ENCODE measurements at places on chromosomes 3 and 15.

DNA sequence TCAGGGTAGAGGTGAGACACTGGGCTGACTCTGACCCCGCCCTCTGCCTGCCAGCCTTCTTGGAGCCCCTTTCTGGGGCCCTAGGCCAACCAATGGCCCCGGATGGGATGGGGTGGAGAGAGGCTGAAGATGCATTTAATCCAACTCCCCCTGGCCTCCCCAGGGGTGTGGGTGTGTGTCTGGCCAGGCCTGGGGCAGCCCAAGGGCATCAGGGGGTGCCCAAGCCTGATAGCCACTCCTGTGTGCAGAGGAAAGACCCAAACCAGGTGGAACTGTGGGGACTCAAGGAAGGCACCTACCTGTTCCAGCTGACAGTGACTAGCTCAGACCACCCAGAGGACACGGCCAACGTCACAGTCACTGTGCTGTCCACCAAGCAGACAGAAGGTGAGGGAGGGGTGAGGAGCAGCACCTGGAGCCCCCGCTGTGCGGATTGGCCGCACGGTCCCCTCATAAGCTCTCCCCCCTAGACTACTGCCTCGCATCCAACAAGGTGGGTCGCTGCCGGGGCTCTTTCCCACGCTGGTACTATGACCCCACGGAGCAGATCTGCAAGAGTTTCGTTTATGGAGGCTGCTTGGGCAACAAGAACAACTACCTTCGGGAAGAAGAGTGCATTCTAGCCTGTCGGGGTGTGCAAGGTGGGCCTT, 9.5 kb downstream of the SPINT1 start:
- DNase-seq = no peak

DNA sequence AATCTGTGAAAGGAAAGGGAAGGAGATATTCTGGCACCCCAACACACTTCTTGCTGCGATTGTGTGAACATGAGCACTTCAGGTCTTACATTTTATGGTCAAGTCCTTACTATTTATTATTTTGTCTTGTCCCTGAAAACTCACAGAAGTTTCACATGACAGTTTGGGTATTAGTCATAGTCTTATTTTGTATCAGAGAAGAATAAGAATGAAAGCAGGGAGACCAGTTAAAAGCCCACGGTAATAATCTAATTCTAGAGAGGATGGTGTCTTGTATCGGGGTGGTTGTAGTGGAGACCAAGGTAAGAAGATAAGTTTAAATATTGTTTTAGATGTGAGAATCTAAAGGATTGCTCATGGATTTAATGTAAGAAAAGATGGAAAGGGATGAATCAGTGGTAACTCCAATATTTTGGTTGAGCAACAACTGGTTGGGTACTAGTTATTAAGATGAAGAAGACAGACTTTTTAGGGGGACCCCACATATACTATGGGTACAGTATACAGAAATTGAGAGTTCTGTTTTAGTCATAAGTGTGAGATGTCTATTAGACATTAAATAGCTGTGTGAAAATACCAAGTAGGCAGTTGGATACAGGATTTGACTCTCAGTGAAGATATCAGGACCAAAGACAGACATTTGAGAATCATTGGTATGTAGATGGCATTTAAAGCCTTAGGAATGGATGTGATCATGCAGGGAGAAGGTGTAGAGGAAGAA, 227.6 kb downstream of the MFSD1 start:
- DNase-seq = no peak

DNA sequence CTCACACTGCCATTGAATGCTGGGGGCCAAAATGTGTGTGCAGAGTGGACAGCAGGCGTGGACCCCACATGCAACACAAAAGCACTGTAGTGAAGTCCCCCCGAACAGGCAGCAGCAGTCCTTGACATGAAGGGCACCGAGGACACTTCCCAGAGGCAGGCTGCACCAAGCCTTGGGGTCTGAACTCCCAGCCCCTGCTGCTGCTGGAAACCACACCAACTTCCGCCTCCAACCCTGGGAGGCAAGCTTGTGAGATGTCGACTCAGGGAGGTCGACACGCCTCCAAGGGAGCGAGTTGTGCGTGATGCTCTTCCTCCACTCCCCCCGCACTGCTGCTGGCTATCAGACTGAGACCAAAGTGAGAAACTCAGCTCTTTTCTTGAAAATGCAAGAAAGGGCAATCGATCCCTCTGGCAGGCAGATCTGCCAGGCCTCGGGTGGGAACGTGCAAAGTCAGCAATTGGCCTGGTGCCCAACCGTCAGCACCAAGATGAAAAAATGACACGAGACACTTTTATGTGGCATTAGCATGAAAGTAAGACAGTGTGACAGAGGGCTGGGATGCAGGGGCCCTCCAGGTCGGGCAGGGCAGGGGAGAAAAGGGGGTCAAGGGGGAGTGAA, 43.6 kb downstream of the WHAMM start:
- DNase-seq = no peak

DNA sequence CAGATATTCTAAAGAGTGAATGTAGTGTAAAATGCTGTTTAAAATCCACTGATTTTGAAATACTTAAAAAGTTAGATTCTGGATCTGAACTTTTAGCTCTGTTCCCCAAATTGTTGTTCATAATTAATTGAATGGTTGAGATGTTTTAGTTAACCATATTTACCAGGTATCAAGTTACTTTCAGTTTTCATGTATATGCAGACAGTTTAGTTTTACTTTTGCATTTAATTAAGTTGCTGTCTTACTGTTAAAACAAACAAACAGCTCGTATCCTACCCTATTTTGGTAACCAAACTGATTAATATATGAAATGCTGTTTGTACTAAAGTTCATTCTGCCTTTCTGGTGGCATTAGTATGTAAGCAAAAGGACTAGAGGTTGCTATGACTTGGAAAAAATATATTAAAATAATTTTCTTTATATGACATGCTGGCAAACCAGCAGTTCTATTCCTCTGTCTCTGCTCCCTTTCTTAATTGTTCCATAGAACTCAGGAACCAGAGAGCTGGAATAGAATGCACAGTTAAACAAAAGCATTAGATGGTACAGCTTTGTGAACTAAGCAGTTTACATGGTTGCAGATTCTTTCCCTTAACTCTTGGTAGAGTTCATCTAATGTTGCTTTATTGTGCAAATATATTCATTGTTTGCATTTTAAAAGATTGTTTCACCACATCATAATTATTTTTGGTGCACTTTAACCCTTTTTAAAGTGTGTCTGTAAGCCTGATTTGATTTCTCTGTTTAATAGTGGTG, 39.5 kb upstream of the SCAANT1 start:
- DNase-seq = no peak

- DNase-seq = no peak
Measured at GRCh38 chr15:80323285-80323684, 71.3 kb upstream of the CTXND1 start.

GRCh38 chr3:50275996-50276761, 2.7 kb upstream of the LSMEM2 start:
- DNase-seq = peak; percentile 68

- DNase-seq = no peak
Measured at GRCh38 chr3:33075995-33076394, 21.0 kb downstream of the GLB1 start.

DNA sequence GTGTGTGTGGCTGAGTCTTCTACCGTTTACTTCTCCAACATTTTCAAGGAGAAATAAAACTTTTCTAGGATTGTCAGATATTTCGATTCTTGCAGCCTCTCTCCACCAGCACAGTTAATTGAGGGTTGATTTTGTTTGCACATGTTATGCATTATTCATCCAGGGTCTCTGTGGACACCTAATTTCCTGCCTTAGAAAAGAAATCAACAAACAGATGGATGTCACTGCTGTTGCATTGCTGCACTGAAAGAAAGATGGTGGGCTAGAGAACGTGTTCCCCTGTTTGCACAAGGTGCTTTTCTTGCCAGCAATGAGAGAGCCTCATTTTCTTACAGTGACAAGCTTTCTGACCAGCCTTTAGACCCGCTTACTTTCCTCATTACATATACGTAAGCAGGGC, 150.0 kb downstream of the CLSTN2 start:
- no peak for DNase-seq

DNA sequence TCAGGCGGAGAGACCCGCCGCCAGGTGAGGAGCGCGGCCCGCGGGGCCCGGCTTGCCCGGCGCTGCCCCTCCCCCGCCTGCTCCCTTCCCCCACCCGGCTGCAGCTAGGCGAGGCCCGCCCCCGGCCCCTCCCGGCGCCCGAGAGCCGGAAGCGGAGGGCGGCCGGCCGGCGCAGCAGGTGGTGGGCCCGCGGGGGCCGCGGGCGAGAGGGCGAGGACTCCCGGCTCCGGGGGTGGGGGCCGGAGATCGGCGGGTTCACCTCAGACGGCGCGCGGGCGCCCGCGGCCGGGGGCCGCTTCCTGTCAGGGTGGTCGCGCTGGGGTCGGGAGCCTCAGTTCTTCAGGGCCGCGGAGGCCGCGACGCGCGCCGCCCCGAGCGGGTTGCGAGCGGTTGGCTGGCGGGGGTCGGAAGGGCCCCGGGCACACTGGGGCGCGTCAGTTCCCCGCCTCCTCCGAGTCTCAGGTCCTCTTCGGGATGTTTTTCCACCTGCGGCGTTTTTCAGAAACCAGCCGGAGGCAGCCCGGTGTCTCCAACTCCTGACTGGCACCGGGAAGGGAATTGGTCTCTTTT, 395 bp downstream of the ZFAND6 start:
- peak; percentile 69 for DNase-seq

DNA sequence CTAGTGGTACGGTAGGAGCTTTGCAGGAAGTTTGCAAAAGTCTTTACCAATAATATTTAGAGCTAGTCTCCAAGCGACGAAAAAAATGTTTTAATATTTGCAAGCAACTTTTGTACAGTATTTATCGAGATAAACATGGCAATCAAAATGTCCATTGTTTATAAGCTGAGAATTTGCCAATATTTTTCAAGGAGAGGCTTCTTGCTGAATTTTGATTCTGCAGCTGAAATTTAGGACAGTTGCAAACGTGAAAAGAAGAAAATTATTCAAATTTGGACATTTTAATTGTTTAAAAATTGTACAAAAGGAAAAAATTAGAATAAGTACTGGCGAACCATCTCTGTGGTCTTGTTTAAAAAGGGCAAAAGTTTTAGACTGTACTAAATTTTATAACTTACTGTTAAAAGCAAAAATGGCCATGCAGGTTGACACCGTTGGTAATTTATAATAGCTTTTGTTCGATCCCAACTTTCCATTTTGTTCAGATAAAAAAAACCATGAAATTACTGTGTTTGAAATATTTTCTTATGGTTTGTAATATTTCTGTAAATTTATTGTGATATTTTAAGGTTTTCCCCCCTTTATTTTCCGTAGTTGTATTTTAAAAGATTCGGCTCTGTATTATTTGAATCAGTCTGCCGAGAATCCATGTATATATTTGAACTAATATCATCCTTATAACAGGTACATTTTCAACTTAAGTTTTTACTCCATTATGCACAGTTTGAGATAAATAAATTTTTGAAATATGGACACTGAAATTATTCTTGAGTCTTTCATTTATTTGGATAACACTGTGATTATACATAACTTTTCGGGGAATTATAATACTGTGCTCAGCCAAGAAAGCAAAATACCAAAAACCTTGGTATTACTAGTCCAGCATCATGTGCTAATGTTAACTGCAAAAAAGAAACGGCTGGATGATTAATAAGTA, 2.2 kb downstream of the SOX2 start:
- DNase-seq = no peak
